ENCODE measurements at places on chromosomes 7 and 10.

DNA sequence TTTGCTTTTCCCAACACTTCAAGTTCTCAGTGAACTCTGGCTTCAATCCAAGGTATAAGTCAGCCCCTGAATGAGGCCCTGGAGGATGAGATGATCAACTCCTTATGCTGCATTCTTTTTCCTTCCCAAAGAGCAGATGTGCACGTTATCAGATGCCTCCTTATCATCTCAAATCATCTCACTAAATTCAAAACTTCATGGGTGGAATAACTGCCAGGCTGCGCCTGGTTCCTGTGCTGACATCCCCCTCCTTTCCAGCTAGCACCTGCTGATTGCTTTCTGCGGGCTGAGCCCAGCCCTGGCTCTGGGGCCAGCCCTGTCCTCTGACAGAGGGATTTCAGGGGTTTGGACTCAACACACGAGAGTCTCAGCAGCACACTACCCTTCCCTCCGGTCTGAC lies 44.9 kb downstream of the TLL2 start:
- no peak for DNase-seq

DNA sequence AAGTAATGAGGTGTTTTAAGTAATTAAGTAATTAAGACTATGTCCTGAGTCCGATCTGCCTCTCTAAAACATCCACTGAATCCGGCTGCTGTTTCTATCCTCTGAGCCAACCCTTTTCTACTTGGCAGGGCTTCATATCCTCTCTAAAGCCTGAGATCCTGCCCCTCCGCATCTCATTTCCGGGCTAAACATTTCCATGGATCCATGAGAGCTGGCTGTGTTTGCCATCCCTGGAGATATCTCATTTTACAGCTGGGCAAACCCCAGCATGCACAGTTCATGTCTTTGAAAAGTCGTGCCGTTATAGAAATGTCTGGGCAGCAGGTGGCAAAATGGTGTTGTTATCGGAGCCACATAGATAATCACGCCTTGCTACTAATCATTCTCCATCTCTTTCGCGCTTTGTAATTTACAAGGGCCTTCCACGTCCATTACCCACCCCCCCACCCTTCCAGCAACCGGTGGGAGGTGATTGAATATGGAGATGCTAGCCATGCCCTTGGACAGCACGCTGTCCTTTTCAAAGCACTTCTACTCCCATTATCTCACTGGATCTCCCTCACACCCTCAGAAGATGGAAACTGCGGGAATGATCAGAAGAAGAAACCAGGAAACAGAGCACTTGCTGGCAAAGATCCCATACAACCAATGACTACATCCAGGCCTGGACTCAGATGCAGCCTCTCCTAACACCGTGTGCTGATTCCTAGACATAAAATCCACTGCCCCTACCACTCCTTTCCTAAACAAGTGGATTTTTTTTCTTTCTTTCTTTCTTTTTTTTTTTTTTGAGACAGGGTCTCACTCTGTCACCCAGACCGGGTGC lies 1189.2 kb downstream of the TYW1 start:
- DNase-seq, result no peak

GRCh38 chr7:79236352-79237028 lies 217.0 kb downstream of the MAGI2 start:
- DNase-seq, result no peak

- DNase-seq, result no peak
Measured at GRCh38 chr7:15628876-15629275, 57.6 kb downstream of the MEOX2 start.

DNA sequence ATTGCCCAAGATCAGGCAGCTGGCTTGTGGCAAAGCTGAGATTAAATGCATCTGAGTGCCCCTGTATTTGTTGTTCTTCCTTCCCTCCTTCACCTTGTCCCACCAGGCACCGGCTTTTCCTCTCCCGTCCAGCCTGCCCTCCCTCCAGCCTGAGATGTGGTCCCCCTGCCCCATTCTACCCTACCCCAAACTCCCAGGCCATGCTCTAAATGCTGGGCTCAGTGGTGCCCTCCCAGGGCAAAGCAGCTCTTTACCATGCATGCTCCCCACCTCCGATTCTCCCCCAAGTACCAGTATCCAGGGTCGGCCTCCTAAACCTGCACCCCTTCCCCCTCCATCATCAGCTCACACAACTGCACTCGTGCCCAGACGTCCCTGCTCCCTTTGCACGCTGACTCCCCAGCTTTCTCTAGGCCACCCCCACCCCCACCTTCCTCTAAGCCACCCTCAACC lies 36.5 kb downstream of the CALML5 start:
- no peak for DNase-seq

DNA sequence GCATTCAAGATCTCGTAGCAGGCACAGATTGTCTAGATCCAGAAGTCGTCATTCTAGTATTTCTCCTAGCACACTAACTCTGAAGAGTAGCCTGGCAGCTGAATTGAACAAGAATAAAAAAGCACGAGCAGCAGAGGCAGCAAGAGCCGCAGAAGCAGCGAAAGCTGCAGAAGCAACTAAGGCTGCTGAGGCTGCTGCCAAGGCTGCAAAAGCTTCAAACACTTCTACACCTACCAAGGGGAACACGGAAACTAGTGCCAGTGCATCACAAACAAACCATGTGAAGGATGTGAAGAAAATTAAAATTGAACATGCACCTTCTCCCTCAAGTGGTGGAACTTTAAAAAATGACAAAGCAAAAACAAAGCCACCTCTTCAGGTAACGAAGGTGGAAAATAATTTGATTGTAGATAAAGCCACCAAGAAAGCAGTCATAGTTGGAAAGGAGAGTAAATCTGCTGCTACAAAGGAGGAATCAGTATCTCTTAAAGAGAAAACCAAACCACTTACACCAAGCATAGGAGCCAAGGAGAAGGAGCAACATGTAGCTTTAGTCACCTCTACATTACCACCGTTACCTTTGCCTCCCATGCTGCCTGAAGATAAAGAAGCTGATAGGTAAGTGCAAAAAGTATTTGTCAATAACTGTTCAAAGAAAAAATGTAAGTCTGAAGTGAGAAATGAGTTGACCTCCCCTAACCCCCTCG lies 37.7 kb downstream of the CDK13 start:
- DNase-seq, result no peak

DNA sequence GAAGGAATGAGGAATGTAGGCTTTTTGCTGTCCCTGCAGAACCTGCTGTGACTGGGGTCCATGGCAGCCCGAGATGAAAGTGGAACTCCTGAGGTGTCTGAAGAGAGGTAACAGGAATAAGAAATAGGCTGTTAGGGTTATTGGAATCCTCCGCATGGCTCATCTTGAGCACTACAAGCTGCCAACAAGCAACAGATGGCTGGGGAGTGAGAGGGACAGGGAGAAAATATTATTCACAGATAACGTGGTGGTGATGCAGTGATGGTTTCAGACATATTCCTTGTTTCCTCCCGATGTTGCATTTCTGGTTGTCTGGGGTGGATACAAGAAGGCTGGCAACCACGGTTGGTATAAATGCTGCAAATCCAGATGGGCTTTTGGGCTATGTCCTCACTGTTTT lies 46.1 kb downstream of the AP3M1 start:
- DNase-seq, result no peak

Measured in activated naive CD4-positive, alpha-beta T cell (primary cell).